ENCODE measurements at places on chromosomes 11 and 22.
A peak's percentile ranks its signal among the peaks of the same experiment; 100 is the strongest.

DNA sequence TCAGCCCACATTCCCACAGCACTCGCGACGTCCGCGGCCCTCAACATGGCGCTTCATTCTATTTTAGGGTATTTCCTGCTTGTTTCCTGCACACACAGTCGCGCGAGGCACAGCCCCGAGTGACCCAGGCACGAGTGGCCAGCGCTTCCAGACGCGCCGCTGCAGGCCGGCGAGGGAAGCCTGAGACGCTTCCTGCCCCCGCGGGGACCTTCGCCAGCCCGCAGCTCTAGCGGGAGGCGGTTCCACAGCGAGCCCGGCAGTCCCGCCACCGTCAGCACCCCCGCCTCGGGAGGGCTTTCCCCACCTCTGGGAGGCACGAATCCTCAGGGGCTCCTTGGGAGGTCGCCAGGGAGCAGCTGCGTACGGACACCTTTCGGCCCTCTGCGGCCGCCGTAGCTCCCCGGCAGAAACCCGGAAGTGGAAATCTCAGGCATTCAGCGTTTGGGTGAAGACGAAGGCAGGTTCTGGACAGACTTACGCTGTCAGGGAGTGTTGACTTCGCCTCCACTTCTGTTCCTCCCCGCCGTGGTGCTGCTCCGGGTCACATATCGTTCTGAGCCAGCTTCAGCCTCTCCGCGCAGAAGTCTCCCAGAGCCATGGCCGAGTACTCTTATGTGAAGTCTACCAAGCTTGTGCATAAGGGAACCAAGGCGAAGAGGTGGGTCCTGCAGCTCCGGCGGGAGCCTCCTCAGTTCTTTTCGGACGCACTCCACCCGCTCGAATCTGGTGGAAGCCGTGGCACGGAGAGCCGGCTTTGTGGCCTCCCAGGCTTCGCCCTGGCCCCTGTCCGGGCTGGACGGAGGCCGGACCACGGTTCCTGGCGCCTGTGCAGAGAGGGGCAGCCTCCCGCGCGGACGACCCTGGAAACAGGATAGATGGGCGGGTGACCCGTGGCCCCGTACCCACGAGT lies 2925.9 kb upstream of the OR11H1 start:
- DNase-seq, result peak; percentile 66

DNA sequence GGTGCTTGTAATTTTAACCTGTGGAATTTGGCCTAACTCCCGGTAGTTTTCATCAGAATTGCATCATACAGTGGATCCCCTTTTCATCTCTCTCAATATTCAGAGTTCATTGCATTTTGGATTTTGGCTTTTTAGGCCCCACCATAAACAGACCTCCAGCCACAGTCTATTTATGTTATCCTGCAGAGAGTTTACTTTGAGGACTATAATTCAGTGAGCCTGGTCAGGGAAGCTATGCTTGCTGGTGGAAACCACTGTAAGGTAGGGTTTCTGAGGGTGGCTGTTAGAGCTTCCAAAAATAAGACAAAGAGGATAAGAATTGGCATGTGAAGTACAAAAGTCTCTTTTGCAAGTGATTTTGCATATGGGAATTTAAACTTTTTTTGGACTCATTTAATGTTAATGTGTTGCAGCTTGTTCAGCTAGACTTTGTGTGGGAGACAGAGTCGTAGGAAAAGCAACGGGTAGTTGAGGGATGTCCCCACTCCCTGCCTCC lies 34.8 kb upstream of the DDI1 start:
- no peak for DNase-seq

GRCh38 chr11:8235925-8236324 lies 27.8 kb downstream of the LMO1 start:
- DNase-seq, result no peak

DNA sequence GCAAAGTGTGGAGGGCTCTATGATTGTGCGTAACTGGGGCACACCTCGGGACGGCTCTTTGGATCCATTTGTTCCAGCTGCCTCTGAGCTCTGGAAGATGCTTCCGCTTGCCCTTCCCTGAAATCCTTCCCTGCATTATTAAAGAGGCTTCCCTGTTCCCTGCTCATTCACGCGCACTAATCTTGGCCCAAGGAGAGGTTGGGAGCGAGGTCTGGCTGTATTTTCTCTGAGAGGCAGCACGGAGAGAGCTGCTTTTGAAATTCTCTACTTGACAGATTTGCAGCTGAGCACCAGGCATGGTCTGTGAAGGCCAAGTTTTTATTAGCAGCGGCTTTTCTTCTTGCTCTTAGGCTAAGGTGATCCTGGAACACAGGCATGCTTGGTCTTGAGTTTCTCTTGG lies 94.8 kb upstream of the NTM start:
- no peak for DNase-seq

GRCh38 chr11:117998664-117999353 lies 12.6 kb downstream of the IL10RA start:
- DNase-seq, result no peak

- peak; percentile 56 for DNase-seq
Observed at GRCh38 chr11:67314218-67314617, 10.9 kb downstream of the SSH3 start.

DNA sequence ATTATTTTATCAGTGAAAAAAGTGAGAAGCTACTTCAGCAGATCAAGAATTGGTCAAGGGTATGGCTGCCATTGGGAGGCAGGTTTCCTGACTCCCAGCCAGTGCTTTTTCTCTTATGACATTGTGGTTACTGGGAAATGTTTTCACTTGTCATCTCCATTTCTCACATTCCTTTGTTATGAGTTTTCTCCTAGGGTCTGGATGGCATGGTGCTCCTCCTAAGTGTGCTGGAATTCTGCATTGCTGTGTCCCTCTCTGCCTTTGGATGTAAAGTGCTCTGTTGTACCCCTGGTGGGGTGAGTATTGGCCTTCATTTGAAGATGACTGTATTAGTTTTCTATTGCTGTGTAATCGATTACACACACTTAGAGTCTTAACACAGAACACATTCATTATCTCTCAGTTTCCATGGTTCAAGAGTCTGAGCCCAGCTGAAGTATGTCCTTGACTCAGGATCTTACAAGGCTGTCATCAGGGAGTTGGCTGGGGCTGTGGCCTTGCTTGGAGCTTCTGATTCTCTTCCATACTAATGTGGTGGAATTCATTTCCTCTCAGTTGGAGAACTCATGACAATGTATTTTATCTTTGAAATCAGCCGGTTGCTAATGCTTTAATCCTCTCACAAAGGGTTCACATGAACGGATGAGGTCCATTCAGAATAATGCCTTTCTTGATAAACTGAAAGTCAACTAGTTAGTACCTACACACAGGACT lies 21.0 kb upstream of the MS4A6E start:
- DNase-seq, result no peak

DNA sequence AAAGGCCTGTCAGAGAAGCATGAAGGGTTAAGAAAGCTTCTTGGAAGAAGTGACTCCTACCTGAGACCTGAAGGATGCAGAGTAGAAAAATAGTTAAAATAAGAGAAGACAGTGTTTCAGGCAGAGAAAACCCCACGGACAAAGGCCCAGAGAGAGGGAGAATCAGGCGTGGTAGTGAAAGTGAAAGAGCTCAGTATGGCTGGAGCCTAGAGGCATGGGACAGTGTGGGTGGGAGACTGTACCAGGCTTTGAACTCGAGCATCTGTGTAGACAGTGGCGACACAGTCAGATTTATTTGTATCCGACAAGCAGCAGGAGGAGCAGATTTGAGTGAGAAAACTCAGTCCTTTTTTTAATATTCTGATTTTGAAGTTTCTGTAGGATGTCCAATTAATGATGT lies 360.0 kb downstream of the OPCML start:
- no peak for DNase-seq

DNA sequence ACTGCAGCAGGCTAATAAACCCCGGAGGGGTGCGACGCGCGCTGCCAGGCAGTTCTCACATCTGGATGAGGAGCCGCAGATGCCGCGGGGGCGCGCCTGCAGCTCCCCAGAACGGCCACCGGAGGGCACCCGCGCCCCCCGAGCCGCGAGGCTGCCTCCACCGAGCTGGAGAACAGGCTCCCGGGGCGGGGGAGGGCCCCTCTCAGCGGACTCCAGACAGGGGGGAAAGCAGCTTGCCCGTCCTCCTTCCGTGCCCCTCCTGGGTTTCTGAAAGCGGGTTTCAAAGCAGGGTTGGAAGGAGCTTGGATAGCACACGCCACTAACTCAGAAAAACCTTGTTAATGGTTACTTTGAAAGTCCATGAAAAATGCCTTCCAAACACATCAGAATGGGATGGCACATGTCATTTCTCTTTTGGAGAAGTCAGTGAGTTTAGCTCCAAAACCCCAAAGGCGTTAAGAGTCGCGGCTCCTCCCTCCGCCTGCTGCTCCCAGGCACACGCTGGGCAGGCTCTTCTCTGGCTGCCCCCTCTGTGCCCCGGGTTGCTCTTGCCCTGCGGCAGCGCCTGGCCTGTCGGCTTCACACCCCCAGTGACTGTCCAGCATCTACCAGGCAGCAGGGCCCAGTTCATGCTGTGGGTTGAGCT lies 317.8 kb downstream of the NTM start:
- DNase-seq, result peak; percentile 82

DNA sequence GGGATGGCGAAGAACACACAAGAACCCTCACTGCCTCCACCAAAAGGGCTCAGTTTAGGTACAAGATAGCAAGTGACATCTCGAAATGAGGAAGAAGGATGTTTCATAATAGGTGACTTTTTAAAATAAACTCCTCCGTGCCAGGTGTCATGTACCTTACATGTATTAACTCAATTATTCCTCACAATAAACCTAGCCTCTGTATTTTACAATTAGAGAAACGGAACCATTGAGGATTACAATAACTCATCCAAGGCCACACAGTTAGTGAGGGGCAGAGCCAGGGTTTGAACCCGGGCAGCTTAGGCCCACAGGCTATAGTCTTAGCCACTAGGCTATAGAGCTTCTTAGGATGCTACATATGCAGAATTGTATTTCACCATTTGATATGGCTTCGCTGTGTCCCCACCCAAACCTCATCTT lies 965 bp upstream of the PAMR1 start:
- DNase-seq, result no peak

GRCh38 chr22:50544078-50544745 lies 1.5 kb upstream of the KLHDC7B start:
- DNase-seq, result peak; percentile 95

- DNase-seq, result no peak
Observed at GRCh38 chr22:20983081-20983771, 1.1 kb downstream of the LZTR1 start.

- DNase-seq, result peak; percentile 80
Observed at GRCh38 chr11:12149672-12150225, 39.4 kb downstream of the MICAL2 start.

GRCh38 chr11:93256623-93257022 lies 58.8 kb upstream of the SLC36A4 start:
- no peak for DNase-seq

GRCh38 chr11:73334384-73335203 lies 26.5 kb downstream of the ARHGEF17 start:
- DNase-seq, result no peak

DNA sequence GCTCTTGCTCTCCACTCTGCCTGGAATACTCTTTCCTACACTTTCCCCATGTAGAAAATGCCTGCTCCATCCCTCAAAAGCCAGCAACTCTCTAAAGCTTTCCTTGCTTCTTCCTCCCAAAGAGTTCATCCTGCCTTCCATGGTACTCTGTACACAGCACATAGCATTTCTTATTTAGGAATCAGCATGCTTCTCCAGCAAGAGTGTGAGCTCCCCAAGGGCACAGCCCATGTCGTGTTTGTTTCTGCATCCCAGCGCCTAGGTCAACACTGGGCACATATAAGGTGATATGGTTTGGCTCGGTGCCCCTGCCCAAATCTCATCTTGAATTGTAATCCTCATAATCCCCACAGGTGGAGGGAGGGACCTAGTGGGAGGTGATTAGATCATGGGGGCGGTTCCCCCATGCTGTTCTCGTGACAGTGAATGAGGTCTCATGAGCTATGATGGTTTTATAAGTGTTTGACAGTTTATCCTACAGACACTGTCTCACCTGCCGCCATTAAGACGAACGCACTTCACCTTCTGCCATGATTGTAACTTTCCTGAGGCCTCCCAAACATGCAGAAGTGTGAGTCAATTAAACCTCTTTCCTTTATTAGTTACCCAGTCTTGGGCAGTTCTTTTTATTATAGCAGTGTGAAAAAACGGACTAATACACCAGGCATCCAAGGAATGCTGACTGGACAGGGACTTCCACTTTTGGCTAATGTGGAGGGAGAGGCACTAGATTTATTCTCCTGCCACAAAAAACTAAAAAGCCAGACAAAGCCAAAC lies 8.2 kb downstream of the VPS37C start:
- DNase-seq, result no peak

- no peak for DNase-seq
Observed at GRCh38 chr11:119797123-119797611, 68.2 kb upstream of the NECTIN1 start.

GRCh38 chr22:33557836-33558235 lies 362.4 kb downstream of the LARGE1 start:
- DNase-seq, result no peak

GRCh38 chr22:20618488-20618887 lies 111.1 kb downstream of the MED15 start:
- no peak for DNase-seq

GRCh38 chr11:132453406-132453805 lies 1078.9 kb downstream of the OPCML start:
- DNase-seq, result no peak

DNA sequence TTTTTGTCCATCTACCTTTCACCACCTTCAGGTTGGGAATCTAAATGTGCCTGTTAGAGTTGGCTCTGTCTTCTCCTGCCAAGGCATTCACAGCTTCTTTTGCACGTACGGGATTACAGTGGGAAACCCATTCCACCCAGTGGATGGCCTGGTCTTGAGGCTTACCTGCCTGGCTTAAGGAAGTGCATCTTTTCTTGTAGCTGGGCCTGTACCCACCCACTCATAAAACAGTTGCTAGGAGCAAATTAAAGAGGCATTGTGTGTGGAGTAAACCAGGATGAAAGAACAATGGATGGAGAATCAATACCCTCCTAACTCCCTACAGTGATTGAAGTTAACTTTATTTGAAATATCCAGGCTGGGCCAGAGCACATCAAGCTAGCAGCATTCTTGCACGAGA lies 71.6 kb downstream of the TEAD1 start:
- no peak for DNase-seq

- DNase-seq, result no peak
Observed at GRCh38 chr11:5277807-5278382, 8.2 kb upstream of the HBE1 start.

DNA sequence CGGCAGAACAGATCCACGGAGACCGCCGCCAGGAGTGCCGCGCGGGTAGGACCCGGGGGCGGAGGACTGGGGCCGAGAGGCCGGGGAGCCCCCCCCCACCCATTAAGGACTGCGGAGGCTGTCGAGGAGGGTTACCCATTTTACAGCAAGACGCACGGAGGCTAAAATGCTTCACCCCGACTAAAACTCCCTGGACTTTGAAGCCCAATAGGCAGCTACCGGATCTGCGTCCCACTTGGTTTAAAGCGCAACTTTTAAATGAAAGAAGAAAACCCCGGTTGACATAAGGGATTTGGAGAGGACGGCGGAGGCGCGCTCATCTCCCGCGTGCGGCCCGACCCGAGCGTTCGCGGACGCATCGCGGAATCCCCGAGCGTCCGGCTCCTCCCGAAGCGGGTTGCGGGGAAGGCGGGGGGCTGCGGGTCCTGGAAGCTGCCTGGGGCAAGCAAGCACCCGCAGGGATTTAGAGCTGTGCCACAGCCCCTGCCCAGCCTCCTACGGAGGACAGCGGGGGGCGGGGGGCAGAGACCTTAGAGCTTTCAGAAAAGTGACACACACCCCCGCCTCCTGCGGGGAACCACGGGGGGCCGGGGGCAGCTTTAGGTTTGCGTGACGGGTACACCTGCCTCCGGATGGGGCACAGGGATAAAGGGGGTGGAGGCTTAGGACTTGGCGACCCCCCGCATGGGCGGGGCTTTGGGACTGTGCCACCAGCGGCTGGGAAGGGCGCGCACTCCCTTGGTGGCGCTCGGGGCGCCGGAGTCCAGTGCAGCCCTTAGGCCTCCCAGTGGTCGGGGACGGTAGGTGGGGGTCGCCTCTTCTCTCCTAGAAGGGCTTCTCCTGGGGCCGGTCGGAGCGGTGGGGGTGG lies 760 bp upstream of the CELSR1 start:
- DNase-seq, result no peak
